T-cell (primary cell): ENCODE measurements at places on chromosomes 12 and 14.

GRCh38 chr14:99650189-99650588, 5.3 kb downstream of the HHIPL1 start:
- no peak for DNase-seq

- DNase-seq, result peak; percentile 12
Observed at GRCh38 chr12:123533672-123534643, at the start of gene RILPL1. TSS of gene RILPL1 (minus strand) at chr12:123533719. CDS start at chr12:123533482, 237 bp downstream.

DNA sequence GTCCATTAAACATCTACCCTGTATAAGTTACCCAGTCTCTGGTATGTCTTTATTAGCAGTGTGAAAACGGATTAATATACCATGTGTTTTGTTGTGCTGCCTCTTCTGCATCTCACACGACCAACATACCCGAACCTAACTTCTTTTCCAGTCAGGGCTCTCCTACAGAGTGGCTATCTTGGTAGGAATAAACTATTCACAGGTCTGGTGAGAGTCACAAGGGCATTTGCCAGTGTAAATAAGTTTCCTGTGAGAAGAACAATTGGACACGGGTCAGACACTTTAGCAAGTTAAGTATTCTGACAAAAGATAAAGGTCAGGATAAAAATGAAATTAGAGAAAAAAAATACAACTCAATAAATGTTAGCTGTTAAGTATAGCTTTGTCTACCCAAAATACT, 60.9 kb downstream of the MYF5 start:
- no peak for DNase-seq

DNA sequence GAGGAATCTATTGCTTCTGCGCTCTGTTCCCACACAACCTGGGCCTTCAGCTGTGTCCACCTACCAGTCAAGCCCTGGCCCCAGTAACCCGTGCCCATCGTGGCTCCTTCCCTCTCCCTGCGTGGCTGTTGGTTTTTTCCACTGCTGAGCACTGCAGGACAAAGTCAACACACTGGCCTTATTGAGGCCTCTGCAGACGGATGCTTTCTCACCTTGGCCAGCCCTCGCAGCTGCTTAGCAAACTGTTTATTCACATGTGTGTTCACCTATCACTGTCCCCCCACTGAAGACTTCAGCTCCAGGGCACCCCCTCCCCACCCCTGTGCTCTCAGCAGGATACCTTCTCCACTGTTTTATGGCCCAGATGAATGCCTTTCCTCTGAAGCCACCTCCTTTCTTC, 12.8 kb upstream of the GPX2 start:
- DNase-seq, result no peak

- no peak for DNase-seq
Observed at GRCh38 chr12:80176706-80177105, 77.4 kb downstream of the OTOGL start.

DNA sequence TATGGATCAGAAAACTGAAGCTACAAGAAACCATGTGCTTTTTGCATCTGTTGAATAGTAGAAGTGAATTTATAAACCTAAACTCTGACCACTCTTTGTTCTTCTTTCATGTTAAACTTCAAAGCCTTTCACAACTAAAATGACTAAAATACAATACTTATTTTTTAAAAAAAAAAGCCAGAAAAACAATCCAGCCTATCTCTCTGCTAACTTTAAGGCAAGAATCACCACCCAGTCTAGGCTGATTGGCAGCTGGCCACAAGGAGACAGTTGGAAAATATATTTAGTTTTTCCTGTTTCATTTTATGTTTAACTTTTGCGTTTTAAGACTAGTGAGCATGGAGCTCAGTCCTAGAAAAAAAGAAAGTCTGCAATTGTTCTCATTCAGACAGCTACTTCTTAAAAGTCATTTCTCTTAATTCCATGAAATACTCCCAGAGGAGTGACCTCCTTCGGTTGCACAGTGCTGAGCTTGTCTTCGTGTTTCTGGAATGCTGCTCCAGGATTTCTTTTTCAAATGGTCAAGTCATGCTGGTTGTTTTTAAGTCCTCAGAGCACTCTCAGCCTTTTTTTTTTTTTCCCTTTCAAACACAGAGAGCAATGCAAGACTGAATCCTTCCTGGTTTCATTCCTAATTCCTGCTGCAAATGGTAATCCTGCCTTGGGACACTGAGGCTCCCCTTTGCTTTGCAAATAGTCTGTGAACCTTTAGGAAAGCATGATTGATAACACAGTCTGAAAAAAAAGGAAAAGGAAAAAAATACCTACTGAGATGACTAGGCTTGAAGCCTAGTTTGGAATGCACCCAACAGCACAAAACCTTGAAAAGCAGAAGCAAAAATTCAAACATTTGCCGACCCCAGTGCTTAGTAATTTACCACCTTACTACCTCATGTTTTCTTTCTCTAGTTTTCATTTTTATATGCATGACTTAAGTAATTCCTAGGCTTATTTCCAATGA, 233.3 kb upstream of the DAAM1 start:
- no peak for DNase-seq

GRCh38 chr12:26318661-26319068, 123.3 kb downstream of the SSPN start:
- no peak for DNase-seq

- no peak for DNase-seq
Observed at GRCh38 chr12:3651585-3652424, 101.1 kb downstream of the CRACR2A start.

DNA sequence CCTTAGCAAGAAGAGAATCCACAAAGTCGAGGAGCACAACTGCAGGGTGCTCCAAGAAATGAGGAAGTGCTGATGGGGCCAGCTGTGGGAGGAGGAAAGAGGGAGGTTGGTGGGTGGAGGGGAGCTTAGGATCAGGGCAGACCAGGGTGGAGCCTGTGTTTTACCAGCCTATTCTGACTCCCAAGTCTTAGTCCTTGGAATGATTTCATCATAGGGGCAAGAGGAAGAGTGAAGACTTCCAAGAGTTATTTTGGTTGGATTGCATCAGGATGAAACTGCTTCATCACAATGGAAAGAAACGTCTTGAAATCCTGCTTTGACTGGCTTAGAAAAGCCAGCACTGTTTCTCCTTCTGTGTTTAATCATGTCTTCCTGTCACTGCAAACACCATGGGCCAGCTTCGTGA, 194.0 kb downstream of the DPF3 start:
- DNase-seq, result no peak
